ENCODE measurements at places on chromosomes 2 and 18. TPM values are rescaled to one million over a fixed set of nuclear protein-coding genes. Genes with fewer than 3 reads are reported as not detected.
A peak's percentile ranks its signal among the peaks of the same experiment; 100 is the strongest.

The DNAH7 gene
- total RNA-seq: 2.0 TPM

The DUSP28 gene
- 5.8 TPM for total RNA-seq

The OTOS gene
- not detected for total RNA-seq

The TNFRSF11A gene
- 4.9 TPM for total RNA-seq

The NEUROD1 gene
- total RNA-seq: not detected

The IMMT gene
- total RNA-seq: 54.7 TPM

The CD207 gene
- 0.27 TPM for total RNA-seq

The EPB41L3 gene
- 37.4 TPM for total RNA-seq

The TACR1 gene
- 3.9 TPM for total RNA-seq

DNA sequence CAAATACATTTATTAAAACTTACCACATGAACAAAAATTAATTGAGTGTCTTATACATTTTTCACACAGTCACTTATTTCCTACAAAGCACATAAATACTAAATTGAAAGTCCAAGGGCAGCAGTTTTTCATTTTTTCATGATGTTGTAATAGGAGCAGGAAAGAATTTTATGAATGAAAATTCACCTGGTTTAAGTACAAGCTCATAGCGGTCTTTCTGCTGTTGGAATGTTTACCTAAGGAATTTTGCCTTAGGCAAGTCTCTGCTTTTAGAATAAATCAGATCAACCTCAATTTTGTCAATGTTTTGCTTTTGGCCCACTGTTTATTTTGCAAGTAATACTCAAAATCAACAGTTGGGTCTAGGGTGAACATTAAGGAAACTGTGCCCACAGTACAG, 40.0 kb downstream of the ETAA1 start:
- DNase-seq: no peak
- H3K27ac ChIP-seq: no peak overlapping the region
- no peaks in the 10 kb centered on the region for H3K36me3 ChIP-seq
- no peaks in the 10 kb centered on the region for H3K4me1 ChIP-seq
- H3K27me3 ChIP-seq: no peaks in the 10 kb centered on the region

GRCh38 chr2:12797815-12798214, 81.1 kb downstream of the TRIB2 start:
- no peaks in the 10 kb centered on the region for H3K36me3 ChIP-seq
- DNase-seq: no peak
- no peaks in the 10 kb centered on the region for H3K4me1 ChIP-seq
- H3K4me3 ChIP-seq: no peak overlapping the region
- H3K27ac ChIP-seq: no peak overlapping the region

- no peaks in the 10 kb centered on the region for H3K4me1 ChIP-seq
- no peak overlapping the region for H3K27ac ChIP-seq
- no peaks in the 10 kb centered on the region for H3K27me3 ChIP-seq
- no peaks in the 10 kb centered on the region for H3K36me3 ChIP-seq
- no peak for DNase-seq
- no peak overlapping the region for H3K4me3 ChIP-seq
Measured at GRCh38 chr18:75142677-75143076, 66.3 kb downstream of the PTGR3 start.

DNA sequence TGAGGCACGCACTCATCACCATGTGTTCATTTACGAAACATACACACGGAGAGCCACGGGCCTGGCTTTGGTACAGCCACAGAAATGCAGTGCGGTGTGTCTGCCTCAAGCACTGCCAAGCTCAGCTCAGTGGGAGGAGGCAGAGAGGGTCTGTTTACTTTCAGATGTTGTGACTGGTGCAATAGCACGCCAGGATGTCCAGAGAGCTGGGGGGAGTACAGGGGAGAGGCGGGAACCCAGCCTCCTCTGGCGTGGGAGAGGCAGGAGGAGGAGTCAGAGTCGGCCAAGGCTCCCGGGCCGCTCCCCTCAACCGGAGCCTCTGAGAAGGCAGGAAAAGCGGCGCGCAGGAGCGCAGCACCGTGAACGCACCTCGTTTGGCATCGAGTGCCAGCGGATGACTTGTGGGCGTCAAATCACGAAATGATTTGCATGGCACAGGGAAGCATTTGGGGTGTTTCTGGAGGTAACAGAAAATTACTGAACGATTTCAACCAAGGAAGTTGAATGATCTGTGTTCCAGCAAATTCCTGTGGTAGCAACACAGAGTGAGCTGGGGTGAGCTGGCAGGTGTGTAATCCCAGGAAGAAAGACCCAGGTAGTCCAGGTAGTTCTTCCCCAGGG, 143.0 kb downstream of the ZNF516 start:
- H3K4me3 ChIP-seq: no peak overlapping the region
- H3K27ac ChIP-seq: no peak overlapping the region
- H3K4me1 ChIP-seq: peaks cover 19% of the 10 kb centered on the region
- H3K27me3 ChIP-seq: no peaks in the 10 kb centered on the region
- DNase-seq: no peak
- no peaks in the 10 kb centered on the region for H3K36me3 ChIP-seq

- no peaks in the 10 kb centered on the region for H3K36me3 ChIP-seq
- peaks cover 29% of the 10 kb centered on the region for H3K4me1 ChIP-seq
Measured at GRCh38 chr2:73984922-73985307, 205 bp downstream of the TET3 start.

DNA sequence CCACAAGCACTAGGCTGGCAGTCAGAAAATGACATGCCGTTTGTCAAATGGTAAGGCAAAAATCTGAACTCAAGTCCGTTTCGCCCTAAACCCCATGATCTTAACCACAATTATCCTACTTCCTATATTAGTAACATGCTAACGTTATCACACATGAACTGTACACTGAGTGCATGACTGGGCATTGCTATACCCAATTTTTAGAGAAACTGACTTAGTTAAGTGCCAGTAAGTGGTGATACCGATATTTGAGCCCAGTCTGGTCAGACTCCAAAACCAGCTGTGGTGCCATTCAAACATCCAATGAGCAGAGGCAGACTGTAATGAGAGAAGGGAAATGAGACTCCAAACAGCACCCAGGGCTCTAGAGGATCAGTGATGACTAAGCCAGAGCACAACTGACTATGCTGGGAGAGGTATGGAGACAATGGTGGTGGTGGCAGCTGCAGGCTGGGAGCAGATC, 311.7 kb upstream of the PKDCC start:
- no peaks in the 10 kb centered on the region for H3K27me3 ChIP-seq
- no peaks in the 10 kb centered on the region for H3K36me3 ChIP-seq
- DNase-seq: no peak
- peaks cover 10% of the 10 kb centered on the region for H3K4me1 ChIP-seq

DNA sequence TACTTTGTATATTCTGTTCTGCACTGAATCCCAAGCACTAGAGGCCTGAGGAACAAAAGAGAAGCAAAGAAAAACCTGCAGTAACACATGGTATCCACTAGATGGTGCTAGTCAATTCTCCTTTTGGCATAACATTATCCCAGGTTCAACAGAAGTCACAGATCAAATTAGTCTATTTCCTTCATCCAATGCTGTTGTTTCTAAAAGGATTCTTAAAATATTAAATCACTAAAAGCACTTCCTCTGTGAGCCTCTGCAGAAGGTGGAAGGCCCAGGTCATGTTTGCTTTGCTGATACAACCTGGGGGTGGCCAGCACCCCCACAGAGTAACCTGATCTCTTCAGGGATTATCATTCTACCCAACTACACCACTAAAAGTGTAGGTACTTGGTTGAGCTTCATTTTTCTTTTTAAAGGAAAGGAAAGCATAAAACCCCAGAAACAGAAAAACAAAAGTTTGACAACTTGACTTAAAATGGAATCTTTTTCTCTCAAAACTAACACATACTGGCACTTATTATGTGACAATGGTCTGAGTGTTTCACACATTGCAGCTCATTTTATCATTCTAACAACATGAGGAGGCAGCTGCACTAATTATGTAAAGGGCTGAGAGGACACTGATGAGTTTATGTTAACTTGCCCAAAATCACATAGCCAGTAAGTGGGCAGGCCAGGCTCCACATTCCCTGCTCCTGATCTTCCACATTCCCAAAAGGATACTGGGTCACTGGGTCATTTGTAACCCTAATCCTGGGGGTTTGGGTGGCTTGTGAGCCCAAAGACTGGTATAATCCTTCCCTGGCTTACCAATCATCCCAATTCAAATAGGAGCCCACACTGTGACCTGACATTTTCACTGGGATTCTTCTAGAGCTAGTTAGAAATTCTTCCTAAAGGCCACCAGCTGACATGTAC, 66.8 kb upstream of the DNER start:
- H3K27ac ChIP-seq: no peak overlapping the region
- H3K4me1 ChIP-seq: peaks cover 8% of the 10 kb centered on the region
- H3K27me3 ChIP-seq: no peaks in the 10 kb centered on the region
- DNase-seq: no peak

DNA sequence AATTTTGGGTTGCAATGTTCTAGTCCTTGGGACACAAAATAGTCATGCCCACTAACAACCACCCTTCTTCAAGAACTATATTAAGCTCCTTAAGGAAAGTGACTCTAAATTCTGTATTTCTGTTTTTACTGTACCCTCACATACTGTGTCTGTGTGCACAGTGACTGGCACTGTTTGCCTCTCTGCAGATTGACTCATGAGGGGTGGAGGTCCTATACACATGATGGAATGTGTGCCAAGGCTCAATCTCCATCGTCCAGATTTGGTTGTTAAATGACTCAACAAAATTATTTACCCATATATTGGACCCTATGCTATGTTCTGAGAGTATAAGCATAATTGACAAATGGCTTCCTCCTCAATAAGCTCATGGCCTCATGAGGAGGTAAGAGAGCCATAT, 126.6 kb upstream of the CWC22 start:
- no peak for DNase-seq
- H3K27ac ChIP-seq: no peak overlapping the region
- no peaks in the 10 kb centered on the region for H3K27me3 ChIP-seq
- H3K4me1 ChIP-seq: no peaks in the 10 kb centered on the region

DNA sequence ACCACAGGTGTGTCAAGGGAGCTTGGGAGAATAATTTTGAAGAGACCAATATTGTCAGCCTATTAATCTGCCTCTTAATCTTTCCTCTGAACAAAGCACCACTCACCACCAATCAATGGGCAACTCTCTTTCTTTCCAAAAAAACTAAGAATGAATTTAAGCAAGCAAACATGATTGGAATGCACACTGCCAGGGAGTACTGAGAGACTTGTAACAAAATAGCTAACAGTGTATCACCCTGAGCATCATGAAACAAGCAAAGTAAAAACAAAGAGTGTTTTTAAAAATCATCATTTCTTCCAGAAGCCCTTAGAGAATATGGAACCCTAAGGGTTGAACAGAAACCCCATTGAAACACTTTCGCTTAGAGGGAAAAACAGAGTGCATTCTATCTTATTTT, 299.7 kb downstream of the DSEL start:
- no peaks in the 10 kb centered on the region for H3K36me3 ChIP-seq
- DNase-seq: no peak
- no peak overlapping the region for H3K27ac ChIP-seq
- H3K4me1 ChIP-seq: peaks cover 3% of the 10 kb centered on the region
- no peaks in the 10 kb centered on the region for H3K27me3 ChIP-seq

DNA sequence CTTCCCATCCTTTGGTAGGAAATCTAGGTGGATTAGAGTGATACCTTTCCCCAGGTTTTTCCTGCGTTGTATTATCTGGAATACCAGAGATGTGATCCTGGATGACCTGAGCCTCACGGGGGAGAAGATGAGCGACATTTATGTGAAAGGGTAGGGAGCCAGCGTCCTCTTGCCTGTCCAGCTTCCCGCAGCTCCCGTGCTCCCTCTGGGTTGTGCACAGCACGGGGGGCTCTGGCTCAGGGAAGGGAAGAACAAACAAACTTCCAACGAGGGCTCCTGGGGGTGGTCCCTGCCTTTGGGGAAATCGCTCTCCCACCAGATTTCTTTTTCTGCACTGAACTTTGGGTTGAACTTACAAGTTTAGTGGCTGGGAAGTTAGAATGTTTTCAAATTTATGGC, 215.7 kb downstream of the DYSF start:
- H3K4me1 ChIP-seq: no peaks in the 10 kb centered on the region
- H3K4me3 ChIP-seq: no peak overlapping the region
- H3K27ac ChIP-seq: no peak overlapping the region
- no peak for DNase-seq
- no peaks in the 10 kb centered on the region for H3K27me3 ChIP-seq
- H3K36me3 ChIP-seq: no peaks in the 10 kb centered on the region

GRCh38 chr18:59228351-59228750, 8.4 kb downstream of the GRP start:
- no peaks in the 10 kb centered on the region for H3K4me1 ChIP-seq
- no peak overlapping the region for H3K4me3 ChIP-seq
- H3K27me3 ChIP-seq: no peaks in the 10 kb centered on the region
- H3K27ac ChIP-seq: no peak overlapping the region
- DNase-seq: no peak

GRCh38 chr2:173196080-173196479, 120.4 kb downstream of the MAP3K20 start:
- H3K4me3 ChIP-seq: no peak overlapping the region
- no peak for DNase-seq
- H3K27me3 ChIP-seq: no peaks in the 10 kb centered on the region
- H3K4me1 ChIP-seq: peaks cover 34% of the 10 kb centered on the region

DNA sequence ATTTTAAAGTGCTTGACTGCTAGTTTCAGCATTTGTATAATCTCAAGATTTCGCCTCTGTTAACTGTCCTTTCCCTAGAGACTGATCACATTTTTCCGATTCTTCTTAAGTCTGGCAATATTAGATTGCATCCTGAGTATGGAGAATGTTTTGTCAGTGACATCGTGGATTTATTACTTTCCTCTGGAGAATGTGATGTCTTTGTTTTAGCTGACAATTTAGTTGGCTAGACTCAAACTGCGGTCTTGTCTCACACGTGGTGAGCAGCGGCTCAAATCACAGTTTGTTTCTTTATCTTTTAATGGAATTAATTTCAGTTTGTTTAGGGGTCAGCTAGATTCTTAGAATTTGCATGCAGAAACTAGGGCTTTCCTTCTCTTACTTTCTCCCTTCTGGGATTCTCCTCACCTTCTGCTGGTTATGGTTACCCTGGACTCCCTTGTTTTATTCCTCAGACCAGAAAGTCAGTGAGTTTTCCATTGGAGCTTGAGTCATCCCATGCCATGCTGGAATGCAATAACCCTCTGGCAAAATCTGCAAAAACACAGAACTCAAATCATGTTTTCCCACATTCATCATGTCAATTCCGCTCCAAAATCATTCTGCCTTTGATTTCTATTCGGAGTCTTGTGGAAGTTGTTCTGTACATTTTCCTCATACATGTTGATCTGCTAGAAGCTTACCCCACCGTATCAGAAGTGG, 327.2 kb upstream of the TRIB2 start:
- H3K4me3 ChIP-seq: peak overlapping the region; percentile 52
- no peaks in the 10 kb centered on the region for H3K36me3 ChIP-seq
- no peak for DNase-seq
- peak overlapping the region; percentile 23 for H3K27ac ChIP-seq
- peaks cover 40% of the 10 kb centered on the region for H3K4me1 ChIP-seq

DNA sequence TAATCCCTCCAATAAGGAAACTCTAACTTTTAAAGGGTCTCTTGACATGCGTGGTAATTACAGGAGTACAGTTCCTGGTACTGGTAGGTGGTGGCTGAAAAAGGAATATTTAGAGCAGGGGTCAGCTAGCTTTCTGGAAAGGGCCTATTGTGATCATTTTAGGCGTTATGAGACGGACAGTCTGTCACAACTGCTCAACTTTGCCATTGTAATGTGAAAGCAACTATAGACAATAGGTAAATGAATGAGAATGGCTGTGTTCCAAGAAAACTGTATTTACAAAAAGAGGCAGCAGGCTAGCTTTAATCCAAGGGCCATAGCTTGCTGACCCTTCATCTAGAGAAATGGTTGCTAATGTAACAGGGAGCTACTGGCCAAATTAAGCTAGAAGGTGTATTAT, 177.7 kb upstream of the LRRTM1 start:
- no peak overlapping the region for H3K27ac ChIP-seq
- no peak overlapping the region for H3K4me3 ChIP-seq
- no peaks in the 10 kb centered on the region for H3K27me3 ChIP-seq

GRCh38 chr2:231819447-231820042, 33.3 kb downstream of the COPS7B start:
- no peak overlapping the region for H3K27ac ChIP-seq
- no peaks in the 10 kb centered on the region for H3K36me3 ChIP-seq
- H3K4me1 ChIP-seq: no peaks in the 10 kb centered on the region
- no peak overlapping the region for H3K4me3 ChIP-seq
- DNase-seq: no peak
